Activated T-cell treated with anti-CD3 and anti-CD28 coated beads, Interleukin-2, amount 50 U/mL, for 24 hours (primary cell): ENCODE measurements at places on chromosomes 6 and 20.

DNA sequence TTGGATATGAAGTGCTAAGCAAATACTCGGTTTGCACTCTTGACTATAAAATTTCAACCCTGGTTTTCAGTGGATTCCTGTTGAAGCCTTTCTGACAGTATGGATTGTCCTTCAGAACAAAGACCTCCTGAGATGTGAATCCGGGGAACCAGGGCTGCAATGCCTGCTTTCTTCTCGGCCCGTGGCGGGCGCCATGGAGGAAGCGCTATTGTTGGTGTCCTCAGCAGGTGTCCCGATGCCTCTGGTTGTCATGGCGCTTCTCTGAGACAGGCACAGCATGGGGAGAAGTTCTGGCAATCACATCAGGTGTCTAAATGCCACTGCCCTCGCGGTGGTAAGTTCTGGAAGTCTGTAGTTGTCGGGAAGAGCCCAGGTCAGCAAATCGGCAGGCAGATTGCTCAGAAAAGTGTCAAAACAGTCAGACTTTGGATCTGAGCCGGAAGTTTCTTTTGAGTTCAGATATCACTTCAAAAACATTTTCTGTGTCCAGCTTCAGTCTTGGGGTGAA is 188.5 kb downstream of the CDH4 start:
- DNase-seq: no peak

DNA sequence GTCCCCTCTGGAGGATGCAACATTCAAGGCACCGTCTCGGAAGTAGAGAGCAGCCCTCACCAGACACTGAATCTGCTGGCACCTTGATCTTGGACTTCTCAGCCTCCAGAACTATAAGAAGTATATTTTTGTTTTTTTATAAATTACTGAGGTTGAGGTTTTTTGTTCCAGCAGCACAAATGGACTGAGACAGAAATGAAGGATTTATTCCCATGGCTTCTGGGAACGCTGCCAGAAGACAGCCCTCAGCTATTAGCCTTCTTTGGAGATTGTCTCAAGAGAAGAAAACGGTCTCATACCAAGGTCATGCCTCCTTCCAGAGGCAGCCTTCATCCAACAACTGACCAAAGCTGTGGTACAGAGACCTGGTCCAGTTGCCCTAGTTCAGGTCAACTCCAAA is 85.4 kb downstream of the CHMP4B start:
- DNase-seq: no peak

- no peak for DNase-seq
Measured at GRCh38 chr20:5395932-5396727, 79.4 kb upstream of the PROKR2 start.

DNA sequence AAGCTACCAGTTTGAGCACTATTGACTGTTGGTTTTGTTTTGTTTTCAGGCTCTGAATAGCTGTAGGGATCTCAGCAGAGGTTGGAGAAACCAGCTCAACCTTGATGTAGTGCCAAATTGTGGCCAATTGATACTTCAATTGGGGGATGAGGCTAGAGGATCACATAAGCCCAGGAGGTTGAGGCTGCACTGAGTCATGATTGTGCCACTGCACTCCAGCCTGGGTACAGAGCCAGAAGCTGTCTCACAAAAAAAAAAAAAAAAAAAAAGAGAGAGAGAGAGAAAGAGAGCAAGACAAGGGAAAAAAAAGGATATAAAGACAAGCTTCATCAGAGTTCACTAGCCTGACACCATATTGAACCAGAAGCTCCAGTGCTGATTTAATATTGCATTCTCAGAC is 702.1 kb downstream of the FRK start:
- DNase-seq: no peak

- no peak for DNase-seq
Measured at GRCh38 chr20:58652606-58653294, 1.7 kb downstream of the STX16 start.

- no peak for DNase-seq
Measured at GRCh38 chr20:35326021-35326739, 34.0 kb upstream of the FAM83C start.
